ENCODE measurements at places on chromosomes 2 and 18.

GRCh38 chr2:64809216-64809615 is 155.5 kb upstream of the SERTAD2 start:
- no peak for DNase-seq

- no peak for DNase-seq
Observed at GRCh38 chr2:200300065-200300464, 6.4 kb upstream of the SPATS2L start.

DNA sequence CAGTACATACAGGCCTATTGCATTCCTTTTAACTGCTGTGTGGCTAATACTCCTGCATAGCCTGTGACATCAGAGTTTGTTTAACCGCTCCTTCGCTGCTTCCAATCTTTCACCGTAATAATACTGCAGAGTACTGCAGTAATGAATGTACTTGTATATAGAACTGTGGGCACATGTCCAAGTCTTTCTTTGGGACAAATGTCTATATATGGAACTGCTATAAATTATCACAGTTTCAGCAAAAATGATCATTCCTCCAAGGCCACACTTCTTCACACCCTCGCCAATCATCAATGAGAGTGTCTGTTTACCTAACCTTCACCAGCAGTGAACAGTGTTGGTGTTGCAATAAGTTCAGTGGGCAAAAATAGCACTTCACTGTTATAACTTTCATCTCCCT is 230.4 kb downstream of the SP3 start:
- DNase-seq: no peak

DNA sequence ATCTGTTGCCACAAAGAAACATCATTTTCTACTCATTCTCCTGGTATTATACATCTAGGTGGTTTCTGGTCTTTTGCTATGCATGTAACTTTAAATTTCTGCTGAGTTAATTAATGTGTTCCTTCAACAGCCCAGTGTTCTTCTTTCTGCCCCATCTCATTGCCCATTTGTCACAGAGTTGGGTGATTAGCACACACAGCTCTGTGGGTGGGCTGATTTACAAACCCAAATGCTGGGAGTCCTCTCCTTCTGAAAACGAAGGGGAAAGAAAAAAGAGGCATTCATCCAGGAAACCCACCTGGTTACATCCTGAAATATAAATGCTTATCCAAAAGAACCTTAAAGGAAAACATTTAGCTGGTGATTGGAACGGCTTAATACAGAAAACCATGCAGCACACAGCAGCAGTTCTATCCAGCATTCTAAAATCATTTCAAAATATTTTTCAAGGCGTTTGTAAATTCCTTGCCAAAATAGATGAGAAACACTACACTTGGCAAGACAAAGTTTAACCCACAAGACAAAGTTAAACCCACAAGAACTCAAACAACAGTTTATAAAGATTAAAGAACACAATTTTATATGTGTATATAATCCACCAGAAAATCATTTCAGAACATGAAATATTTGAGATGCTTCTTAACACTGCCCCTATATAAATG is 177.9 kb downstream of the ANTXR1 start:
- DNase-seq: no peak

- DNase-seq: no peak
Observed at GRCh38 chr2:168633200-168633599, 169.2 kb upstream of the NOSTRIN start.

DNA sequence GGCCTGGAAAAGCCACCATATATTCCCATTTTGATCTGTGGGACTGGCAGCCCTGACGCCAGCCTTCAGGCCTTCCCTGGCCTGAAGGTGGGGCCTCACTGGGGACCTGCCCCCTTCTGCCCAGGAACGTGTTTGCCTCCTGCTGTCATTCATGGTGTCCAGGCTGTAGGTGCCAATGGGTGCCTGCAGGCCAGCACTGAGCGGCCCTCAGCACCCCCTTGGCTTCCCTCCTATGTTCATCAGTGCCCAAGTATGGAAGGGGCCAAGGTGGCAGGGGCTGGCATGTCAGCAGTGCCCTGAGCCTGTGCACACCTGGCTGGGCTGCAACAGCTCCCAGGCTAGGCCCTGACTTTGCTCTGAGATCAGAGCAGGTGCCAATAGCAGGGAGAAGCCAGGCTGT is 800.3 kb upstream of the RAB6C start:
- no peak for DNase-seq

- DNase-seq: no peak
Observed at GRCh38 chr2:3636586-3637310, 21.3 kb upstream of the ALLC start.

DNA sequence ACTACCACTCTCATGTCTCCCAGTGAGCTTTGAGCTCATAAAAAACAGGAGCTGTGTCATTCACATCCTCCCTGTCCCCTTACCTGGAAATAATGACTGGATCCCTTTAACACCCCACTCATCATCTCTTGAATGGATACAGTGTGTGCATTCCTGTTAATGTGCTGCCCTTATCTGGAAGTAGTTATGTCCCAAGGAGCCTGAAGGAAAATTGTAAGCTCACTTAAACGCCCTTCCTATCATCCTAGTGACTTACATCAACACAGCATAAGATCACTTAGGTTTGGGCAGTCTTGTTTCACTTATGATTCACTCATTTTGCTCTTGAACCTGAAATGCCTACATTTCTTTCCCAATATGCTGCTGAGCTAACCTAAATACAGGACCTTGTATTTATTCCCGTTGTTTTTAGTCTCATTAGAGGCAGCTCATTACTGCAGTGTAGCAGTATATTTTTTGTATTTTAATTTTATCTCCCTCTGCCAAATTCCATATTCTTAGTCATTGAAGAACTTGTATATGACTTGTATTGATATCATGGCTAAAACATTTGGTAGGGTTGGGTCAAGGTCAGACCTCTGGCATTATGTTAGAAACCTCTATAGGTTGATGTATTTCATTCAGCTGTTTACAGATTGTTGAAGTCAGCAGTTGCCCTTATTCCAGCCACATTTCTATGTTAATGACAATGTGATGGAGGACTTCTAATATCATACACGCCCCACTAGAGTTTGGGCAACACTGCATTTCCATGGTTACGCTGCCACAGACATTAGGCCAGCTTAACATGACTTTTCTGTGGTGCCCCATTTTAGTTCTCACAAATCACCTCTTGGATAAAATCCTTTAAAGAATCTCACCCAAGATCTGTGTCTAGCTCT is 72.9 kb downstream of the PKP4 start:
- DNase-seq: no peak

DNA sequence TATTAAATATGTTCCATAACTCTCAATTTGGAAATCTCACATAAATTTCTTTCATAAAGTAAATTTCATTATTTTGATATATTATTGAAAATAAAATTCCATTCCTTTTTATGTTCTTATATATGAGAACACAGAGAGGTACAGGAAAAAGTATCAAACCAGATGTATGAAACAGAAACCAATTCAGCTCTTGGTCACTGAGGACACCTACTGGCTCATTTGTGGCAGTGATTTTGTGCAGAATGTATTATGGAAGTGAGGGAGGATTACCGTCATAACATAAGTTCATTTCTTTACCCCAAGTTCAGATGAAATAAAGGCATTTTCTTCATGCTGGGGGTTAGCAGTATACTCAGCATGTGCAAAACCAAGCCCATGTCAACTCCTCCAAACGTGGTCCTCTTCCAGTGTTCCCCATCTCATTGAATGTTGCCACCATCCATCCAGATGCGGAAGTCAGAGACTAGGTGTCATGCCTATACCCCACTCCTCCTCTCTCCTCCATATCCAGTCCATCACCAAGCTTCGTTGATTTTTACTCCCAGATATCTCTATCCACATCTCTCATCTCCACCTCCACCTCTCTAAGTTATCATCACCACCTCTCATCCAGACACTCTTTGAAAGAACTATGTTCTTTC is 41.7 kb upstream of the MALL start:
- no peak for DNase-seq
